ENCODE measurements at places on chromosomes 4 and X.

DNA sequence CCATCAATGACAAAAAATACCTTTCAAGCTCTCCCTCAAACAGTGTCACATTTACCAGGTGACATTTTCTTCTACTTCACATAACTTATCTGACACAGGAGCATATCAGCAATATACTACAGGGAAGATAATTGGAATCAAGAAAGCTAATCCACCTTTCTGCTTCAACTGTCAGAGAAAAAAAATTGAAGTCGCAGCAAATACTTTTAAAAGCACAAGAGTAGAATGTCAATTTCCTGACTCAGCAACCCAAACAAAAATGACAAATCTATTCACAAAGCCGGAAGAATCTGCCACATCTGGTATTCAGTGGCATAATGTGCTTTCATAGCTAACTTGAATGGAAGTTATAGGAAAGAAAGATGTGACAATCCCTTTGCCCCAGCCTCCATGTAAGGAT, 36.7 kb downstream of the AGA start:
- no peak for DNase-seq

- DNase-seq, result peak; percentile 51
Observed at GRCh38 chrX:1212532-1212931, at the start of gene CRLF2. TSS of gene CRLF2 (minus strand) at chrX:1212649. CDS start at chrX:1212634, 15 bp downstream.

DNA sequence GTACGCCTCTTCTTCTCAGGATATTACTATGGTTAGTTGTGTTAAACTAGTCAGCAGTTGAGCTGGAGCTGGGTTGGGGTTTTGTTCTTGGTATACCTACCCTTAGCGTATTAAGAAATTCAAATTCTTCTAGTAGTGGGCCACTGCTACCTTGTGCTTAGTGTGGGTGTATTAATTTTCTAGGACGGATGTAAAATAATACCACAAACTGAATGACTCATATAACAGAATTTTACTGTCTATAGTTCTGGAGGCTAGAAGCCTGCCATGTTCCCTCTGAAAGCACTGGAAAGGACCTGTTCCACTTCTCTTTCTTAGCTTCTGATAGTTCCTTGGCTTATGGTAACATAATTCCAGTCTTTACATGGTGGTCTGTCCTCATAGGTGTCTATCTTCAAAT, 1274.7 kb downstream of the ADGRL3 start:
- no peak for DNase-seq

DNA sequence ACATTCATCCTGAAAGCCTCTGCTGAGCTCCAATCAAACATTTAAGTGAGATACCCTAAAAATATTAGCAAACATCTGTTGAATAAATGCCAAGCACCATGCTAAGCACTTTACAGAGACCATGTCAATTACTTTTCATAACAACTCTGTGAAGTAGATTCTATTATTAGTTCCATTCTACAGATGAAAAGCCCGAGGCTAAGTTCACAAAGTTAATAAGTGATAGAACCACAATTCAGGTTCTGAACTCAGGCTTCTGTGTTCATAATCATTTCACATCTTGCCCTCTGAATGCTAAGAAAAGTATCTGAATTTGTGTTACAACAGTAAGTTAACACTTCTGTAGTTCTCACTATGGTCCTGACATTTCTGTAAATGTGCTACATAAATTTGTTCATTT, 27.4 kb downstream of the SEL1L3 start:
- DNase-seq, result no peak

GRCh38 chrX:2500091-2500802, 529 bp downstream of the DHRSX start:
- DNase-seq, result peak; percentile 22

GRCh38 chr4:176002007-176002613, 63.5 kb upstream of the WDR17 start:
- no peak for DNase-seq

GRCh38 chr4:34932591-34932990, 1311.7 kb downstream of the ARAP2 start:
- DNase-seq, result no peak

DNA sequence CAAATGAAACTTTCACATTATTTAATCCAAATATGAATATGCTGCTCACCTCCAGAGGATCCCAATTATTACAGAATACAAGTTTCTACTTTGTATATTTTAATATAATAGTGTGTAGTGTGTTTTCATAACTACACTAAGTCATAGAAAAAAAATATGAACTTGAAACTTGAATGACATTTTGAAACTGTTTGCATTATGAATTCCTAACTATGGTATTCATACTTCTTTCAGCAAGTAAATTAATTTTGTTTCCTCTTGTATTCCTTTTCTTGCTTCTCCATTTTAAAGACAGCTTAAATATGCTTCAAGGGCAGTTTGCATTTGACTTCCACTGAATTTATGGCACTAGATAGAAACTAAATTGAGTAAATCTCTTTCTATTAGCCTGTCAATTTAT, 177.1 kb downstream of the BMPR1B start:
- DNase-seq, result no peak

DNA sequence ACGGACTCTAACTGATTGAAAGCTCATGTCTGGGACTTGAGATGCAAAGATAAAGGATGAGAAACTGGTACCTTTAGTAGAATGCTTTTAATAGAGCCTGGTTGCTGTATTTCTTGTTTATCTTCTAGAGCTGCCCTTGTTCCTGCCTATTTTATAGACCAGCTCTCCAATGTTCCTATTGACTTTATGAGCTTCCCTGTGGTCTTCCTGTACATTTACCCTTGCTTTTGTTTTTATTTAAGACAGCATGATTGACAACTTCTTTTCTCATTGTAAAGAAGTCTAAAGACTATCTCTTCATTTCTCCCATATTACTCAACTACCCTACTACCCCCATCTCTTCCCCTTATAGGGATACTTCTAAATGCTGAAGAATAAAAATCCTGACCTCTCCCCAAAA, 174.7 kb downstream of the UGT8 start:
- DNase-seq, result no peak

- no peak for DNase-seq
Observed at GRCh38 chr4:153393397-153393796, 48.9 kb downstream of the MND1 start.

- DNase-seq, result no peak
Observed at GRCh38 chr4:89751416-89751815, 85.5 kb downstream of the SNCA start.

DNA sequence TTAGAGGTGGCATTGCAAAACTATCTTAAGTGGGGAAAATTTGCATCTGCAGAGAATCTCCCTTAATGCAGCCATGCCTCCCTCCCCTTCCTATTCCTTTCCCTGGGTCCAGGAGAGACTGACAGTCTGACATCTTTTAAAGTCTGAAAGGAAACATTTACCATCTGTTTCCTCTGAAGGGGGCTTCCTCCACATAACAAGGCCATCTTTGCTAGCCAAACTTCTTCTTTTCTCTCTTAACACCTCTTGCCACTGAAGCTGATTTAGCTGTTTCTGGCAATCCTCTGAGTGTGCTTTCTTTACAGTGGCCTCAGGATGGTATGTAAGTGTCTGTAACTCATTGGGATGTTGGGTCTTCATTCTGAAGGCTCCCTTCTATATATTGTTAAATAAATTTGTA, 34.6 kb upstream of the AADAT start:
- DNase-seq, result no peak

- DNase-seq, result no peak
Observed at GRCh38 chr4:15809058-15809457, 30.9 kb downstream of the CD38 start.

GRCh38 chr4:175646802-175647201, 165.3 kb downstream of the GPM6A start:
- DNase-seq, result no peak

DNA sequence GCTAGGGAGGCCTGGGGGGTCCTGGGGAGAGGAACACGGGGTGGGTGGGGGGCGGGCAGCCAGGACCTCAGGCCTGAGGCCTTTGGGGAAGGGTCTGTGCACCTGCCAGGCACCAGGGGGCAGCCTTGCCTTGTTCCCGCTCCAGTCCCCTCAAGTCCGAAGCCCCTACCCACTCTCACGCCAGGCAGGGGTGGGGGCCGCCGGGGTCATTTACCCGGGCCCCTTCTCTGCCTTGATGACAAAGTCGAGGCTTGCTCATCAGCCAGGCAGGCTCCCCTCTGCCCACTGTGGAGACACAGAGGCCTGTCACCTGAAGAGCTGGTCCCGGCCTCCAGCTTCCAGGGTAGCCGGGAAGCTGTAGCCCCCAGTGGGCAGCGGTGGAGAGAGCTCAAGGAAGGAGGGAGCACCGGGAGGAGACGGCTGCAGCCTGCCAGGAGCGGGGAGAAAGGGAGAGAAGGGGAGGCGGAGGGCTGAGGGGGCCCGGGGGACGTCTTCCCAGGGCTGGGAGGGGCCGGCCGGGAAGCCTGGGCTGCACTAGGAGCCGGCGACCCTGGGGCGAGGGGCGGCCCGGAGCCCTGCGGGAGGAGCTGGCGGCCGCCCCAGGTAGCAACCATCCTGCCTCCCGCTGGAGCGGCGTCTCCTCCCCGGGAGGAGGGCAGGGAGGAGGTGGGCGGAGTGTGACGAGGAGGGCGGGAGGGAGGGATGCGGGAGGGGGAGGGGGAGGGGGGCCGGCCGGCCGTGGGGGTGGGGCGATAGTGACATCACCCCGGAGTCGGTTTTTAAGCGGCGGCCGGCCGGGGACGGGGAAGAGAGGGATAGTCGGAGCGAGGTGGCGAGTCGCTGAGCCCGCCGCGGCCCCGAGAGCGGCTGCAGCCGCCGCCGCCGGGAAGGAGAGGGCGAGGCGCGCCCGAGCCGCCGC, at the start of gene SLC6A8:
Gene SLC6A8, plus strand, starts transcription at position 806 of the 919 bp plus-strand sequence. CDS start 649 bp downstream, outside the sequence.
- DNase-seq, result peak; percentile 45

DNA sequence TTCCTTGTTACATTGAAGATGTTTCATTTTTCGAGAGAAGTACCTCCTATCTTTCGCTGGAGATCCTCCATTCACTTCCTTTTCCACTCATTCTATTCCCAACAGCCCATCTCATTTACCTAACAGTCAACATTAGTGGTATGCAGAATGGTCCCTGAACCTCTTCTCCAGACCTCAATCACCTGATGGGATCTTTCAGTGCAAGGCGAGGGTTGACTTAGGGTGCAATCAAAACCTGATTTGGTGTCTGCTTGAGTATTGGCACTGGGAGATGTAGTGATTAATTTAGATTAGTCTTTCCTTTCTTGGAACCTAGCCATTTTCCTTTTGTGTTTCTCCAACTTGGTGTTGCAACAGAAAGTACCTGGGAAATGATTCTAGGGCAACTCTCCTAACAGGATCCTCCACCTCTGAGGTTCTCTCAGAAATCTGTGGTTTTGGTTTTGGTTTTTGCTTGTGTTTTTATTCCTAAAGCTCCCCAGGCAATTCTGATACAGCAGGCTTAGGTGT, 18.4 kb downstream of the DDX3X start:
- DNase-seq, result peak; percentile 38

DNA sequence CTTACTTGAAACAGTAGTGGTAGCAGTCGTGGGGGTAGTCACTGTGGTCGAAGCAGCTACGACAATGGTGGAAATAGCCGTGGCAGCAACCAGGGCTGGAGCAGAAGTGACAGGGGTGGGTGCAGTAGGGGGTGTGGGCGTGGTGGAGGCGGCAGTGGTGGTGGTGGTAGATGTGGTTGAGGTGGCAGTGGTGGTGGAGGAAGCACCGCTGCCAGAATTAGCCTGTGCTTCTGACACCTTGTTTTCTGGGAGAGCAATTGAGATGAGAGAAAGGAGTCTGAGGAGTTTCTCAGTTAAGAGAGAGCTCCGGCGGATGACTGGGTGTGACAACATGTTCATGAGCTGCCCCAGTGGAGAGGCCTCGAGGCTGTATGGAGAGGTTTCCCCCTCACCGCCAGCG, 113.5 kb upstream of the HSD17B10 start:
- no peak for DNase-seq

- DNase-seq, result no peak
Observed at GRCh38 chrX:23795221-23795620, 12.2 kb downstream of the SAT1 start.

- no peak for DNase-seq
Observed at GRCh38 chr4:56410247-56411062, 23.2 kb upstream of the AASDH start.

DNA sequence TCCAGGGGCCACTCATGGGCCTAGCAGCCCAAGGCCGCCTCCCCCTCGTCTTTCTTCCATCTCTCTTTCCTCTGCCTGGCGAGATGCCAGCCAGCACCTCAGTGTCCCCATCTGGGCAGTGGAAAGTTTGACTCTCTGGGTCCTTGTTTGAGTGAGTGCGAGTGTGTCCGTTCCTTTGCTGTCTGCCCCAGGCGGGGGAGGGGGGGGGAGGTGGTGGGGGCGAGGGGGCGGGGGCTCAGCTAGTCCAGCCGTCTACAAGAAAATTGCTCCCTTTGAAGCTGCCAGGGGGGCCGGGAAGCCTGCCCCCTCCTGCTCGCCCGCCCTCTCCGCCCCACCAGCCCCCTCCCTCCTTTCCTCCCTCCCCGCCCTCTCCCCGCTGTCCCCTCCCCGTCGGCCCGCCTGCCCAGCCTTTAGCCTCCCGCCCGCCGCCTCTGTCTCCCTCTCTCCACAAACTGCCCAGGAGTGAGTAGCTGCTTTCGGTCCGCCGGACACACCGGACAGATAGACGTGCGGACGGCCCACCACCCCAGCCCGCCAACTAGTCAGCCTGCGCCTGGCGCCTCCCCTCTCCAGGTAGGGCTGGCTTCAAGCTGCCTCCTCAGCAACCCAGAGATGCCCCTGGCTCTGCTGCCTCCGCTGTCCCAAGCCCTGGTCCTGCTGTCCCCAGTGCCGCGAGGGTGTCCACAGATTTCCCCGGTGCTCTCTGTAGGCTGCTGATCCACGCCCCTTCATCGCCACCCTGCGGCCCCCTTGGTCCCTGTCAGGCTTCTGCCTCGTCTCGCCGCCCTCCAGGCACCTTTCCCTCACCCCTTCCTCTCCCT, at the start of gene BGN:
Gene BGN, plus strand, starts transcription at position 440 of the 821 bp plus-strand sequence. CDS start 9,652 bp downstream, outside the sequence.
- no peak for DNase-seq

- DNase-seq, result no peak
Observed at GRCh38 chrX:30612250-30612655, 34.7 kb upstream of the TASL start.

DNA sequence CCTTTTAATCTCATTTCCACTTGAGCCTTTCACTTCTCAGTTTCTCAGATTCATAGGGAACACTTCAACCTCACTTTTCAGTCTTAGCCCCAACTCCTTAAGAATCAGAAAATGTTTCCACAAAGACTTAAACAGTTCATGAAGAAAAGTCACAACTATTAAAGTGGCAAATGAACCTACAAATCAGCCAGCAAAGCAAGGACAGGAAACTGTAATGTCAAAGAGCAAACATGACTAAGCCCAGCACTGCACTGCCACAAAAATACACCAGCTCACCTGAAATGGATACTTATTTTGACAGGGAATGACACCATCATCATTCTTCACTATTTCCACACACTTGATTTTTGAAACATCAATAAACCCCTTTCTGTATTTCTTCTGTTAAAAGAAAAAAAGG, 41.8 kb upstream of the TXK start:
- no peak for DNase-seq

DNA sequence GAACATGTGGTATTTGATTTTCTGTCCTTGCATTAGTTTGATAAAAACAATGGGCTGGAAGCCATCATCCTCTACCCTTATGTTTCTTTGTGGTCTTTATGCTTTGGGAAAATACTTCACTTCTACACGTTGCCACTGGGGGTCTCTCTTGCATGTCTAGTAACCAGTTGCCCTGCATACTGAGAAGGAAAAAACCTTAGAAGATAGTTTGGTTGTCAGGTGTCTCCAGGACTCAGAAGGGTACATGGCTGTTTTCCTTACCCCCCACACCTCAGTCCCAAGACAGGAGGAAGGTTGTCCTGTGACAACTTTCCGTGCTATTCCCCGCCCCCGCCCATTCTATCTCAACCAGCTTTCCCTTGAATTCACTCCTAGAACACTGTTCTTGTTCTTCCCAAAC, 62.1 kb upstream of the LANCL3 start:
- no peak for DNase-seq

- no peak for DNase-seq
Observed at GRCh38 chr4:10033191-10033881, 12.0 kb upstream of the SLC2A9 start.
